ENCODE measurements at places on chromosomes 13 and 19. TPM values are rescaled to one million over a fixed set of nuclear protein-coding genes. Genes with fewer than 3 reads are reported as not detected.

GRCh38 chr13:51584731-51585672 is 740 bp downstream of the WDFY2 start:
- DNase-seq = peak; percentile 73

- no peak for DNase-seq
These were observed 1.8 kb downstream of the SPPL2B start for GRCh38 chr19:2330255-2330631.

DNA sequence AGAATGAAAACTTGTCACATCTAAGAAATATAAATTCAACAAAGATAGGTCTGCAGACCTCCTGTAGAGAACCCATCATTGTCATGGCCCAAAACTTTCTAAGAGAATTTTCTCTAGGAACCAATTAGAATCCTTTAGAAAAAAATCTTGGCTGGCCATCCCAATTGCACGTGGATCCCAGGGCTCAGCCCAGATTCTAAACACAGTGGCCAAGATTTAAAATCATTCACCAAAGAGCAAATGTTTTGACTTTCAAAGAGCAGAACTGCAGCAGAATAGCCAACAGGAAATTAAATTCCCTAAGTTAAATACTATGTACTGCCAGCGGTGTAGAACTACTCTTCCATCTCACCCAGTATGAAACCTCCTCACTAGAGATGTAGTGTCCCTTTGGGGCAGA is 21.3 kb downstream of the IPO5 start:
- no peak for DNase-seq

DNA sequence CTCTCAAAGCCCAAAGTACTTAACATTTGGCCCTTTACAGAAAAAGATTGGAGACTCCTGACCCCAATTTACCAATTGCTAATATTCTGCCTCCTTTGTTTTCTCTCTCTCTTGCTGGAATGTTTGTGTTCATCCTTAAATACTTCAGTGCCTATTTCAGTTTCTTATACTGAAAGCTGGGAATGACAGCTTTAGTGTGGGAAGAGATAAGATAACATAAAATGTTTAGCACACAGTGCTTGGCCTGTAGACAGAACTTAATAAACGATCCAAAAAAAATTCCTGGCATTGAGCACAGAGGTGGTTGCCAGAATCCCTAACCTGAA is 3.0 kb upstream of the PLEKHF1 start:
- no peak for DNase-seq

GRCh38 chr19:3538965-3539755 is at the start of gene TEKTIP1:
TSS of gene TEKTIP1 (plus strand) at chr19:3539174. CDS start at chr19:3539178, 4 bp downstream.
- no peak for DNase-seq

GRCh38 chr19:47498561-47498960 is 14.5 kb upstream of the KPTN start:
- DNase-seq = no peak

DNA sequence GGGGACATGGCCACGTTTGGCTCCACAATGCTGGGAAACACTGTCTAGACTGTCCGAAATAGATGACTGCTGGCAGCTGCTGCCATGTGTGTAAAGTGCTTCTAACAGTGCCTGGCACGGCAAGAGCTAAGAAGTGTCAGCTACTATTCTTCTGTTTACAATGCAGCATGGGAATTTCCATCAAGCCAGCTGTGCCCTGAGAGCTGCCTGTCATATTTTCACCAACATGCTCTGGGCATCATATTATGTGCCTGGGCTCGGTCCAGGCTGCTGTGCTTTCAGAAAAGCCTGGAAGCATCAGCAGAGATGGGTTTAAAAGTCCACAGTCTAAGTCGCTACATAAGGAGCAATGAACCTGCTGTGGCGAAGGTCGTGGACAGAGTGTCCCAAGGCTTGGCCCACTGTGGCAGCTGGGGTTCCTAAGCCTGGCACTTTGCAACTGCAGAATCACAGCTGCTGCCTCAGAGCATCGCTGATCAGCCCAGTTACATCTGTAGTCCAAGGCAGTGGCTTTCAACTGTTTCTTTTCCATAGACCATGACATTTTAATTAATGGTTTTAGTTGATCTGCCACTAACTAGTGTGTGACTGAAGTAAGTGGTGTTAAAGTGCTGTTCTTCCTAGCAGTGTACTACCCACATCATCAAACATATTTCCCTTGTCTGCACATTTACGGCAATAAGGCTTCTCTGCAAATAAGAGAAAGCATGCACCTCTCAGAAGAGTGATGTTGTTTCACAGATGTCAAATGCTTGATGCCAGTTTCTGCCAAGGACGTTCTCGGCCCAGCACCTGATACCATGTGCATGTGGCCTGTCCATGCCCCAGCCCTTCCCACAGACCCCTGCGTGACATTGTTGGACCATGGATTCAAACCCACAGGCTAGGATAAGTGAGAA is 95.7 kb upstream of the C1QTNF9B start:
- no peak for DNase-seq

- peak; percentile 31 for DNase-seq
These were observed 83.1 kb downstream of the ZNF557 start for GRCh38 chr19:7152568-7152967.

DNA sequence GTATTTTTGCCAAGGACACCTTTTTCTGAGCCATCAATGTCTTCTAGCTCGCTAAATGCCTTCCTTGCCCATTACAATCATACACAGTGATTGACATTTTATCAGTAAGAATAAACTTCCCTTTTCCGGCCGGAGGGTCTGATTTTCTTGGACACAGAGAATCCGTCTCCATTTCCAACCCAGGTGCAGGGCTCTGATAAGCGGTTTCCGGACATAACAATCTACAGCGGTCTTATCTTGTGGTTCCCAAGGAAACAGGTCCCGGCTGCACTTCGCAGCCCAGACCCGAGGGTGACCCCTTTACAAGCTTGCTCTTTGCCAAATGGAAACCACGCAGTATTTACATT is 5.1 kb upstream of the ZNF77 start:
- no peak for DNase-seq

DNA sequence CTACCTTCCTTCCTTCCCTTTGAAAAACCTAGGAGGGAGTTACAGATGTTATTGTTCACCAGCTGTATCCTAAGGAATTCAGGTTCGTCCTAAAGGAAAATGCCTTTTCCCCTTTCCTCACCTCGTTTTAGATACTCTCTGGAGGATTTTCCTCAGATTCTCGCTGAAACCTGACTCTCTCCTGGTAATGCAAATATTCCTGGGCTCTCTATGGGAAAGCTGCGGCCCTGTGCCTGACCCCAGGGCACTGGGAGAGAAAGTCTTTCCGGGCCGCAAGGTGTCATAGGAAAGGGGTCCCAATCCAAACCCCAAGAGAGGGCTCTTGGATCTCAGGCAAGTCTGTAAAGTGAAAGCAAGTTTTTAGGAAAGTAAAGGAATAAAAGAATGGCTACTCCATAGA is 13.1 kb upstream of the OR1M1 start:
- no peak for DNase-seq

GRCh38 chr13:101082441-101082840 is 333.9 kb downstream of the NALCN start:
- DNase-seq = no peak

GRCh38 chr13:32840989-32841713 is 175.1 kb upstream of the KL start:
- DNase-seq = peak; percentile 11

GRCh38 chr13:25761041-25761440 is 290.8 kb downstream of the SHISA2 start:
- DNase-seq = no peak

GRCh38 chr19:12727745-12728433 is 4.2 kb upstream of the TNPO2 start:
- DNase-seq = no peak

DNA sequence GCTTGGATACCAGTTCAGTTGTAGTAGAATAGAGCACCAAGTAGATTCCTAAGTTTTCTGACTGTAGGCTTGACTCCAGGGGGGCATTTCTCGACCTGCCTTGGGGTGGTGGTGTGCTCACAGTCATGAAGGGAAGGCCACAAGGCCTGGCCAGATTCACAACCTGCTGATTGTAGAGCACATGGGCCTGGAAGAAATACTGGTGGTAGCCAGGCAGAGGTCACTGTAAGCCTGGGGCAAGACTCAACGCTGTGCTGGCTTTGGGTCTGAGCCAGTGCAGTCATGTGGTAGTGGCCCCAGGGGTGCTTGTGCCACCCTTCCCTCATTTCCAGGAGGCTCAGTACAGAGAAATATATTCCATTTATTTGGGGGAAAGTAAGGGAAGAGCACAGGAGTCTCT is 832.3 kb upstream of the SLC10A2 start:
- no peak for DNase-seq

DNA sequence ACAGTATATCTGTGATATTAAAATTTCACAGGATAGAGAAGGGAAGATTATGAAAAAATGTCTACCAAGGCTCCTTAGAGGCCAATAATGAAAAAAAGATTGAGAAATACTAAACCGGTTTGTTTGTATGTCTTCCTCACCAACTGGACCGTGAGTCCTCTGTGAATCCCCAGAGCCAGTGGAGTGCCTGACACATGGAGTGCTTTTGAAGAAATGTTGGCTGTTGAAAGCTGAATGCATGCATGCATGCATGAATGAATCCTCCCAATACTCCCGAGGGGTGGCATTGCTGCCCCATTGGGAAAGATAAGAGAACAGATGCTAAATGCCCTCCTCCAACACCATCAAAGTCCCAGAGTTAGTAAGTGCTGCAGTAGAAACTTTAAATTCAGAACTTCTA is 152.7 kb upstream of the SERP2 start:
- DNase-seq = no peak

DNA sequence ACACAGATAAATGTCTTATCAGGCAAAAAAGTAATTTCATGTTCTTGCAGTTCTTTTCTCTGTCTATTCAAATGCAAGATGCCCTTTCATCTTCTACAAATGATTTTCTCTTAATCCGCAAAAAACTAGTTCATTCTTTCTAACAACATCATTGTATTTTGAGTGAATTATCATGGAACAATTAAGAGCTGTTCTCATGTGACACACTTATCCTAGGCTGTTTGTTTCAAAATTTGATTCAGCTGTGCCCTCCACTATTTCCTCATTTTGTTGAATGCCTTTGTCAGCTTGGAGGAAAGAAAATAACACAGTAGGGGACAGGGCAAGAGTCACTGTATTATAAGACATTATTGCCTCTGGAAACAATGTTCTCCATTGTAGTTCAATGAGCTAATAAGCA is 396.9 kb downstream of the KCTD12 start:
- no peak for DNase-seq

GRCh38 chr13:41905600-41906254 is 55.2 kb downstream of the VWA8 start:
- DNase-seq = peak; percentile 48

DNA sequence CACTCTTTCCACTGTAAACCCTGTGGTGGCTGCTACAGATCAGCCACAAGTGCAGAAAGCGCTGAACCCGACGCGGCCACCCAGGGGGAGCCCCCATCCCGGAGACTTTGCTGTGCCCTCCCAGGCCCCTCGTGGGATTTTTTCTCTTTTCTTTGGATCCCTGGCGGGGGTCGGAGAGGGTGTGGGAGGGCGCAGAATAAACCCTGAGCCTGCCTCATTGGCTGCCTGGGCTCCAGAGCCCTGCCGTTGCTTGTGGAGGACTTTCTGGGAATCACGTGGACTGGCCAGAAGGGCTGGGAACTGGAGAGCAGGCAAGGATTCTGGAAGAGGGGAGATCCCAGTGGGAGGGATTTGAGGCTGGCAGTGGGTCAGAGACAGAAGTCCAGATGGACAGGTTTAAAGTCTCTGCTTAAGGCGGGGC is 24.9 kb downstream of the GADD45B start:
- no peak for DNase-seq

DNA sequence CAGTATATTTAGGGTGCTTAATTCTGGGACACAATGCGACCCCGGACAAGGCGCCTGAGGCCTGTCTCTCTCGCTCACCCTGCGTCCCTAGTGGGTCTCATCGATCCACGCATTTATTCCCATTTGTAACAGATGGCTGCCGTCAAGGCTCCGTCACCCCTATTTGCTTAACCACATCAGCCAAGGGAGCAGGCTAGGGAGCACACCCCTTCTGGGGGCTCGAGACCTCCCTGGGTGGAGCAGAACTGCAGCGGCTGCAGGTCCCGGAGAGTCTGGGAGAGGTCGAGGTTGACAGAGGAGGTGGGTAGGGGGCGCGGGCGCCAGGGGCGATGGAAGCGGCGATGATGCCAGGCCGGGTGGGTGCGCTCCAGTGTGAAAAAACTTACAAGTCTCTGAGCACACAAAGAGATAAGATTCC is 507 bp downstream of the ALG5 start:
- no peak for DNase-seq

- DNase-seq = no peak
These were observed 117.1 kb downstream of the STARD13 start for GRCh38 chr13:33168321-33168960.

- DNase-seq = no peak
These were observed 30.3 kb upstream of the CYP2B6 start for GRCh38 chr19:40960780-40961179.

- no peak for DNase-seq
These were observed at the start of gene SHC2 for GRCh38 chr19:460877-461720. TSS of gene SHC2 (minus strand) at chr19:461033. CDS start at chr19:460996, 37 bp downstream.

- DNase-seq = peak; percentile 58
These were observed 250.3 kb upstream of the ATXN8OS start for GRCh38 chr13:69857183-69857821.

DNA sequence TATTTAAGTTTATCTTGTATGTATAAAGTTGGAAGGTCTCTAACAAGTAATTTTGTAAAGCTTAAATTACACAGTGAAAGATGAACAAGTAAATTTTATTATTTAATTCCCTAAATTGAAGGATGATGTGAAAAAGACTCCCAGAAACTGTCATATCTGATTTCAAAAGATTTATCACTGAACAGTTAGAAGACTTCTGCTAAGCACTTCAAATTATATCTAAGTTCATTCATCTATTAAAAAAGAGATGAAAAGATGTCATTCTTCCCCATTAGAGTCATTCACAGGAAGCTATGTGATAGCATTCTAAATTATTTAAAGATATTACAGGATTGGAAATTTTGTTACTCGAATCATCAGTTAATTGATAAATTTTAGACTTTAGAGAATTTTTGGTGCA is 359.4 kb downstream of the ITGBL1 start:
- DNase-seq = no peak

The CEACAM21 gene
- total RNA-seq = 4.3 TPM

The PODNL1 gene
- not detected for total RNA-seq

The EPS8L1 gene
- 10.2 TPM for total RNA-seq

The SYNGR4 gene
- not detected for total RNA-seq

The PSG3 gene
- not detected for total RNA-seq

The ZNF324B gene
- total RNA-seq = 7.9 TPM

The SHC2 gene
- 2.0 TPM for total RNA-seq

The RNF113B gene
- not detected for total RNA-seq

The ZNF844 gene
- total RNA-seq = 1.5 TPM

The COX7A1 gene
- not detected for total RNA-seq

The KLHL1 gene
- not detected for total RNA-seq

The GPR108 gene
- total RNA-seq = 37.4 TPM

The FUT6 gene
- total RNA-seq = not detected

The ZNF787 gene
- 51.0 TPM for total RNA-seq

The SYT3 gene
- total RNA-seq = 1.8 TPM

All from A673 (cell line).